ENCODE measurements at places on chromosomes 5 and 9. TPM values are rescaled to one million over a fixed set of nuclear protein-coding genes. Genes with fewer than 3 reads are reported as not detected.
A peak's percentile ranks its signal among the peaks of the same experiment; 100 is the strongest.

The LTC4S gene
- not detected for total RNA-seq

GRCh38 chr9:127578952-127579853 lies 32.9 kb upstream of the STXBP1 start:
- DNase-seq = peak; percentile 88

DNA sequence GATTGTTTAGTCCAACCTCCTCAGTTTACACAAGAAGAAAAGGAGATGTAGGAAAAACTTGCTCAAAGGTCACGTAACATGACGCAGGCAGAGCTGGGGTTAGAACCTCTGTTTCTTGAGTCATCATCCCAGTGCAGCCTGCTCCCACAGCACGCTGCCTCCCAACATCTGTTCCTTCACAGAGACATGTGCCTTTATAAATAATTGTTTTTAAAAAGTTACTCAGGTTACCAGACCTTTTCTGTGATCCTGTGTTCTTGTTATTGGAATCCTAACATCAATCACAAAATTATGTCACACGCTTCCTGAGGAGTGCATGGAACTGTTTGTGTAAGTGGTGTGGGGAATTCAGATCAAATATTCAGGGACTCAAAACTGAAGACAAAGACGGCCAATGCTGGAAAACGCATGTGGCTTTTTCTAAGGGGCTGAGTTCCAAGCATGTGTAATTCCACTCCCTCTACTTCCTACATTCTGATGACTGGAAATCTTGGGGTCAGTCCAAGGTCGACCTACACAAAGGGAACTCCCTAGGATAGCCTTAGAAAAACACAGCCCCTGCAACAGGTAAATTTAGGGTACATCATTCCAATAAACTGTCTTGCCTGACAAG lies 184.3 kb downstream of the TSSK1B start:
- DNase-seq = peak; percentile 28

GRCh38 chr5:156420665-156421064 lies 93.7 kb downstream of the SGCD start:
- no peak for DNase-seq

Data from transverse colon (tissue), 4 donors.